Lung microvascular endothelial cell (primary cell): ENCODE measurements at places on chromosomes 11 and 22. TPM values are rescaled to one million over a fixed set of nuclear protein-coding genes. Genes with fewer than 3 reads are reported as not detected.

DNA sequence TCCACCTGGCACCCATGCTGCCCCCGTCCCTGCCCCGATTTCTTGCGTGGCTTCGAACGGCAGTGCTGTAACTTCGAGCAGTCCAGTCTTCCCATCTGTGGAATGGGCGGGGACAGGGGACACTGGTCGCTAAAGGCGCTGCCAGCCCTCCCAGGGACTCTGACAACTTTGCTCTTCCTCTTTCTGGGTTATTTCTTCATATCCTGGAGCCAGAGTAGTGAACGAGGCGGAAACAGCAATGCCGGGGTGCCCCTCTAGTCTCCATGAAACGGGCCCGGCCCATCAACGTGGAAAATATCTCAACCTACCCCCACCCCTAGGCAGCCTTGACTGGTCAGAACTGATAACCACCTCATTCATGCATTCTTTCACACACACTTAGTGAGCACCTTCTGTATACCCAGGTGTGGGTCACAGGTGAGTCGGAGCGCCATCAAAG is 42.8 kb downstream of the TRIOBP start:
- DNase-seq = no peak

DNA sequence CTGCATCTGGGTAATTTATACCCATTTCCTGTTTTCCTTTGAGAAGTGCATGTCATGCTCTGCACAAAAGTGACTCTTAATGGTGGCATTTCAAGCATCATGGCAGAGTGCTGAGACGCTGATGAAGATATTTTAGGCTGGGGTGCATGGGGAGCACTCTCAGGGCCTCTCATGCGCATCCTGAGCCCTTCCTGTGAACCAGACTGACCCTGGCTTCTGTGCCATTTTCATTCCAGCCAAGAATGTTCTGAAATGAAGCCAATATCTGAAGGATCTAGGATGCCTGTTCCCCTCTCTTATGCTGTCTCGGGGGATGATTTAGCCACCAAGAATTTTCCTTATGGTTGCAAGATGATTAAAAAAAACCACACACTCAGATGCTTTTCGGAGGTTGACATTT is 61.5 kb downstream of the MIAT start:
- DNase-seq = no peak

ZC3H12C gene
- total RNA-seq = 10.5 and 13.7 TPM in 2 replicates

SF1 gene
- 43.6 and 63.7 TPM in 2 replicates for total RNA-seq

TUBA8 gene
- total RNA-seq = 0.20 and 0.65 TPM in 2 replicates

- no peak for DNase-seq
Measured at GRCh38 chr22:30655532-30655931, 12.1 kb downstream of the DUSP18 start.

DNA sequence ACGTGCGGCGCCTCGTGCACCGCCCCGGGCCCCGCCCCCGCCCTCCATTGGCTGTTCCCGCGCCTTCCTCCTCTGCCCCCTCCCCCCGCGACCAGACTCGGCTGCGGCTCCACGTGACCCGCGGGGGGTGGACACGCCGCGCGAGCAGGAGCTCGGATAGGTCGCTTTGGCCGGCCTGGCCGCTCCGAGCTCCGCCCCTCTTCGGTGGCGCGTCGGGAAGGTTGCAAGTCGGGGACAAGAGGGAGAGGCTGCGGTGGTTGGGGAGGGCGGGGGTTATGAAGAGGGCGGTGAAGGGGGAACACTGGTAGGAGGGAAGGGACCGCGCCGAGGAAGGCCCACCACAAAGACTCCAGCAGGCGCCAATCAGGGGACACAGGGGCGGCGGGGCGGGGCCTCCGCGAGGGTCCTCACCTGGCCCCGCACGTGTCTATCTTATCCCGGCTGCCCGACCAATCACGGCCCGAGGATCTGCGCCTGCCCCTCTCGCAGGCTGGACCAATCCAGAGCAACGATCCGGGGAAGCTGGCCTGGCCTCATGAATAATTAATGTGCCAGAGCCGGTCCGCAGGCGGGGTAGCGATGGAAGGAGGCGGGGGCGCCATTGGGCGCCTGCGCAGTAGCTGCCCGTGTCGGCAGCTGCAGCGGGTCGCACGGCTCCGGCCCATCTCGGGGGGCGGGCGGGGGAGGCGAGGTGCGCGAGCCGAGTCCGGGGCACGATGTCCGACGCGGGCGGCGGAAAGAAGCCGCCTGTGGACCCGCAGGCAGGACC is at the start of gene TEF:
TEF (plus strand) TSS at position 614 of the 769 bp plus-strand sequence; CDS start at position 717, 103 bp downstream.
- DNase-seq = peak; percentile 99

GRCh38 chr11:16191212-16191867 is 165.0 kb downstream of the SOX6 start:
- DNase-seq = no peak

- no peak for DNase-seq
Measured at GRCh38 chr11:31649129-31649966, 139.8 kb downstream of the ELP4 start.
